GM23248 (cell line): ENCODE measurements at places on chromosomes 11 and 22. TPM values are rescaled to one million over a fixed set of nuclear protein-coding genes. Genes with fewer than 3 reads are reported as not detected.

DNA sequence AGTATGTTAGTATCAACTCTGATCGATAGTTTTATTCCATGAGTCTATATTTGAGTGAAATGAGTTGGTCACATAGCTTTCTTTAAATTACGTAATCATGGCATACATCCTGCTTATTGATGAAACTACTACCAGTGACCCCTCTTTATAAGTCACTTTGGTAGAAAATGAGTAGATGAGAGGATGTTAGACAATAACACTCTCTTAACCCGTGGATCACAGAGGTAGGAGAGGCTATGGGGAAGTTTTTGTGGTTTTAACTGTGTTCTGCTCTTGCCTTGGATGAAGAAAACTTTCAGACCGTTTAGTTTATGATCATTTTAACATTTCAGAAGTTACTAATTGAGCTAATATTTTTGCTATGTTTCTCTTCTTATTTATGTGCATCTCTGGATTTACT lies 34.0 kb downstream of the TBCEL start:
- DNase-seq = no peak

- no peak for DNase-seq
Measured at GRCh38 chr22:35116817-35117216, 50.9 kb downstream of the ISX start.

DNA sequence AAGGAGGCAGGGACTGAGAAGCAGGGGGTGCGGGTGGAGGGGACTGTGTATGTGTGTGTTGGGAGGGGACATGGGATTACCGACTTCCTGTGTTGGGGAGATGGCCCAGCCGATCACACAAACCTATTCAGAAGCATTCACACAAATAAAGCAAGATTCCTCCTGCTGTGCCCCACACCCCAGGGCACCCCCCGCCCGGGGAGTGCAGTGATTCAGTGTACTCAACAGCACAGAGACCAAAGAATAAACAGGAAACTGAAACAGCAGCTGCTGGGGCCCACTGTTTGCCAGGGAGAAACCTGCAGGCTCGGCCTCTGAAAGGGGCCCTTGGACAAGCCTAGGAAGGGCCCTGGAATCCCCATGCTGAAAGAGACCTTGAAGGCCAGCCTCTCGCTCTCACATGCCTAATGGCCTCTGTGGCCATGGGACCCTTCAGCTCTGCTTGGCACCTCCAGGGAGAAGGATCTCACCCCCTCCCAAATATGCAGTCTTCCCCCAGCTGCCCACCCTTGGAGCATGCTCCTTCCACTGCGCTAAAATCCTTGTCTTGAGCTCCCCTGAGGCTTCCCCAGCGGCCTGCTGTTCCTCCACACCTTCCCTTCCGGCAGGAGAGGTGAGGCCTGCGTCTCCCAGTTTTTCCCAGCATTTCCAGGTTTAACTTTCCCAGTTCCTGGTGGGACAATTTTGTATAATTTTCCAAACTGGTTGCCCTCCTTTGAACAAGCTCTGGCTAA lies 72.9 kb downstream of the CSNK2A3 start:
- DNase-seq = peak; percentile 10

The OR51F2 gene
- total RNA-seq = not detected in 2 replicates

- peak; percentile 64 for DNase-seq
Measured at GRCh38 chr11:3738241-3738640, 59.1 kb downstream of the NUP98 start.

The OR8D1 gene
- not detected in 2 replicates for total RNA-seq

The PATE4 gene
- total RNA-seq = not detected in 2 replicates

The SCGB2A2 gene
- total RNA-seq = not detected in 2 replicates

The SLCO2B1 gene
- not detected in 2 replicates for total RNA-seq

The PACSIN3 gene
- 13.6 and 17.5 TPM in 2 replicates for total RNA-seq

DNA sequence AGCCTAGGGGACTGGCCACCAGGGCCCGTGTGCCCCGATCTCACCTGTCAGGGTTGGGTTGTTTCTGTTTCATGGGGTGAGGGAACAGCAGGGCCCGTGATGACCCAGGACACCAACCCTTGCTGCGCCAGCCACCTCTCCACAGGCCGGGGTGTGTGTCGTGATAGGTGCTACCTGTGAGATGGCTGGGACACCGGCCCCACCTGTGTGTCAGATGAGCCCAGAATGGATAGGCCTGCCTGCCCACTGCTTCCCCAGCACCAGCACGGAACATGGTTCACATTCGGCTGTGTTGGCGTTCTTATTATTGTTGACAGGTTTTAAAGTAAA lies 7.1 kb downstream of the CLDN5 start:
- DNase-seq = no peak

The CYB5R2 gene
- 6.2 and 11.5 TPM in 2 replicates for total RNA-seq

The DRICH1 gene
- total RNA-seq = not detected in 2 replicates

GRCh38 chr22:44885806-44886360 lies 123.9 kb downstream of the PHF21B start:
- no peak for DNase-seq

GRCh38 chr11:61404641-61405040 lies 12.3 kb downstream of the TMEM216 start:
- DNase-seq = no peak

The TAF6L gene
- 11.6 and 22.5 TPM in 2 replicates for total RNA-seq

The KRTAP5-4 gene
- not detected in 2 replicates for total RNA-seq

- no peak for DNase-seq
Measured at GRCh38 chr11:124760806-124761205, 1.3 kb downstream of the ESAM start.

DNA sequence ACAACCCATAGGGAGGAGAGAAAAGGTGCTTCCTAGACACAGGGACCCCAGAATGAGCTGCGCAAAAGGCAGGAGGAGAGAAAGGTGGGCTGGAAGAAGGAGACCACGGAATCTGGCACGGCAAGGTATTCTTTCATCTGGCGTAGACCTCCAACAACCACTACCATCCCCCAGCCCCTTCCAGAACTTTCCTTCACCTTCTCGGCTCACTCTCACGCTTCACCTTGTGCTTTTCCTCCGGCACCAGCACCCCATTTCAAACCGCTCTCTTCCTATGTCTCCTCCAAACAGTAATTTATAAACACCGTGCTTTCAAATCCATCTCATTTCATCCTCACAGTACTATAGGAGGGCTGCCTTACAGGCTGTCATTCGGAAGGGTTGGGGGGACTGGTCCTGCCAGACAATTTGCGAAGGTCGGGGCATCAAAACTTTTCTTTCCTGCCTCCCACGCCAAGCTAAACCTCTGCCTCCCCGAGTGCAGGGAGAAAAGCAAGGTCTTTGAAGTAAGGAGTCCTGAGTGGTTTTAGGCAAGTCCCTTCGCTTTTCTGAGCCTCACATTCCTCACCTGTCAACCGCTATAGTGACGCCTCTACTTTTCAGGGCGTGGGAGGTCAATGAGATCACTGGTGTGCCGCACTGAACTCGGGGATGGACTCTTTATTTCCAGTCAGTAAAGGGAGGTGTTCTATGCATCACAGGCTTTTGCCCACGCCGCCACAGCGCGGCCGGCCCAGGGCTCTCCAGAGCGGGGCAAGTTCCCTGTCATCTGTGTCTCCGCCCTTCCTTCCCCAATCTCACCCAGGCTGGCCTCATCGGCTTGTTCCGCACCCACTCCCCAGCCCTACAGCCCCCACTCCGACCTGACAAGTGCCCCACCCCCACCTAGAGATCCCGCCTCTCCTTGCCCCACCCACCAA lies 800 bp downstream of the KCTD21 start:
- peak; percentile 84 for DNase-seq

The SMC1B gene
- total RNA-seq = 0.13 TPM in 1 of 2 replicates, not detected in the other

DNA sequence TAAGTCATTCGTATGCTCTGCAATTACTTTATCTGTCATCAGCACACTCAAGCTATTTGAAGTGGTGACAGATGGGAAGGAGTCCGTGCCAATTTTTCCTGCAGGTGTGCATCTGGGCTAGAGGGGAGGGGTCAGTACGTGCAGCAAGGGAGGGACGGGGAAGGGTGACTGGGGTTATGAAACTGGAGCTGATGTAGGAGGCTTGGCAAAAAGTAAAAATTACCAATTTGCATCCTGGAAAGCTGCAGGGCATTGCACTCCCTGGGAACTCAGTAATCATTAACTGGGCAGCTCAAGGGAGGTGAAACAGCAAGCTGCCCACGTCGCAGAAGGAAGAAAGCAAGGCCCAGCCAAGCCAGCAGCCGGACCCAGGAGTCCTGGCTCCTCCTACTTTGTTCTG lies 87.1 kb upstream of the TMEM45B start:
- no peak for DNase-seq

The MRGPRE gene
- not detected in 2 replicates for total RNA-seq

GRCh38 chr22:24541681-24542515 lies 13.0 kb downstream of the GUCD1 start:
- DNase-seq = no peak

DNA sequence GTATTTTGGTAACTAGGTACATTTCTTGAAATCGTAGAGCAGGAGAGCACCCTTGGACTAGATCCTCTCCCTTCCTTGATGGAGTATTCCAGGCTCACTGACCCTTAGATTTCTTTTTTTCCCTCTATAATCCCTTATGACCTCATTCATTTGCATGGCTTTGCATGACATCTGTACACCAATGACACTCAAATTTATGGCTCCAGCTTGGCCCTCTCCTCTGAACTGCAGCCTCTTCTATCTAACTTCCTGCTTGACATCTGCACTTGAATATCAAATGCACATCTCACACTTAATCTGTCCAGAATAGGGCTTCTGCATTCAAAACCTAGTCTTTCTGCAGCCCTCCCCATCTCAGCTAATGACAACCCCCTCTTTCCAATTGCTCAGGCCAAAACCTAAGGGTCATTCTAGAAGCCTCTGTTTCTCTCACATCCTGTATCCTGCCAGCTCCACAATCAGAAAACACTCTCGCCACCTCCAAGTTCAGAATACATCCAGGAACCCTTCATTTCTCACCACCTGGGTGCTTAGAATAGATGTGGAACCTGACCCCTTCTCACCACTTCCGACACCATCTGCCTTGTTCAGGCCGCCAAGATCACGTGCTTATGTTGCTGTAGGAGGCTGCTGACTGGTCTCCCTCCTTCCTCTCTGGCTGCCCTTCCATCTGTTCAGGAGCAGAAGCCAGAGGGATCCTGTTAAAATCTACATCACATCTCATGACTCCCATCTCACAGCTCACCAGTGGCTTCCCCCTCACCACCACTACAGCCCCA lies 138.9 kb upstream of the MTNR1B start:
- no peak for DNase-seq

DNA sequence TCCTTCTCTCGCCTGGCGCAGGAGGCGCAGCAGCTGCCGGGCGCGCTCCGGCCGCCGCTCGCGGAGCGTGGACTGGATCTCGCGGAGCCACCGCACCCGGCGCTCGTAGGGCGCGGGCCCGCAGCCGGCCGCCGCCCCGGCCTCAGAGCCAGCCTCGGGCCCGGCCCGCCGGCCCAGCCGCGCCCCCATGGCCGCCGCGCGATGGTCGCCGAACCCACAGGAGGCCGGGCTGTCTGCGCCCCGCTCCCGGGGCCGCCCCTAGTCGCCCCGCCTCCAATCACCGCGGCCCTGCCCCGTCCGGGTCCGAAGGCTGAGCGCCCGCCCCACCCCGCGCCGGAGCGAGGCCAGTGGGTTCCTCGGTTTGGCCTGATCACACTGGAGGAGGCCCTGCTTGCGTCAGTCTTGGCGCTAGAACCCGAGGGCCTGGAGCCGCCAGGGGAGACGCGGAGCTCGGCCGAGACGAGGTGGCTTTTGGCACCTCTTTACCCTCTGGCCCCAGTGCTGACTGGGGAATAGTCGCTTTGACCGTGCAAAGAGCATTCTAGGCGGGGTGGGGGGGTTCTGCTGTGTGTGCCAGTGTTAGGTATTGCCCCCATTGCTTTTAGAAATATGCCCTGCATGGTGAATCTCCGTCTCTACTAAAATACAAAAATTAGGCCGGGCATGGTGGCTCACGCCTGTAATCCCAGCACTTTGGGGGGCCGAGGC lies at the start of gene LRRC75B:
Gene LRRC75B (minus strand): TSS at position 223 of the 708 bp plus-strand sequence. CDS start 34 bp downstream, at position 189.
- peak; percentile 88 for DNase-seq

DNA sequence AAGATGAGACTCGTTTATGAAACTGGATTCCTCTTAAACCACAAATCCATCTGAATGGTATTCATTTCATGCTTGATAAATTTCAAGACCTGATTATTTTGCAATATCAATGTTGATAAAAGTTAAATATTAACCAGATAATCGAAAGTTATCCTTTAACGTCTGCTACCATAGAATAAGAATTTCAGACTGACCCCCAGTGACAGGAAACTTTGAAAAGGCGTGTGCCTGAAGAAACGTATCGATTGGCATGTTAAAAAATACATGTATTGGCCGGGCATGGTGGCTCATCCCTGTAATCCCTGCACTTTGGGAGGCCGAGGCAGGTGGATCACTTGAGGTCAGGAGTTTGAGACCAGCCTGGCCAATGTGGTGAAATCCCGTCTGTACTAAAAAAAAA lies 13.9 kb downstream of the SCGB1A1 start:
- DNase-seq = no peak

The CABP2 gene
- total RNA-seq = not detected in 2 replicates

DNA sequence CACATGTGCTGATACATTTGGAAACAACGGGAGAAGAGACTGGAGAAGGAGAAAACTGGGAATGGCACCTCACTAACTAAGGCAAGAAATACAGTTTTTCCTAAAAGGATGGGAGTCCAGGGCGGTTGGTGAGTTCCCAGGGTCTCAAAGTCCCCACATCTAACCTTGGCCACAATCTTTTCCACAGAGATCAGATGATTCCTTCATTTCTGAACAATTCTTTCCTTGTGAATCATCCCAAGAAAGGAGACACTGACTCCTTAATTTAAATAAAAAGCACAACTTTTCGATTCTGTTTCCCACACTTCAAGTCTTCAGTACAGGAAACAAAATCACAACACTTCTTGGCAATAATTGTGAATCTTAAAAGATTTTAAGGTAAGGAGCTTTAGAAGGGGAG lies 384.7 kb downstream of the DCDC1 start:
- DNase-seq = peak; percentile 52

- DNase-seq = no peak
Measured at GRCh38 chr22:31136711-31137110, 3.6 kb downstream of the PLA2G3 start.

- no peak for DNase-seq
Measured at GRCh38 chr22:19716041-19716828, 1.9 kb downstream of the SEPTIN5 start.

The CDHR5 gene
- not detected in 2 replicates for total RNA-seq

GRCh38 chr11:17598700-17599459 lies 51.8 kb downstream of the OTOG start:
- DNase-seq = peak; percentile 75

DNA sequence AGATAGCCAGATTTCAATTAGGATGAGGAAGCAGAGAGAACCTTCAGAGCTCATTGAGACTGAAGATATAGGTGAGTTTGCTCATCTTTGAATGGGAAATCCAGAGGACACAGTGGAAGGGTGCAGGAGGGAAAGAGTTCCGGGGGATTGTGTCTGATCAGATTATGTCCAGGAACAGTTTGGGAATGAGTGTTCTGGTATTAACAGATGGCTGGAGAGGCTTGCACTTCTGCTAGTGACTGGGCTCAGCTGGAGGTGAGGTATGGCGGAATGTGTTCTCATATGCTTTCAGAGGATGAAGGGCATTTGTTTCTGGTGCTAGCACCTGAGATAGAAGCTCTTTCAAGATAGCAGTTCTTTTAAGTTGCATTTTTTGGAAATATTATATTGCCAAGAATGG lies 27.6 kb downstream of the ALKBH3 start:
- no peak for DNase-seq

DNA sequence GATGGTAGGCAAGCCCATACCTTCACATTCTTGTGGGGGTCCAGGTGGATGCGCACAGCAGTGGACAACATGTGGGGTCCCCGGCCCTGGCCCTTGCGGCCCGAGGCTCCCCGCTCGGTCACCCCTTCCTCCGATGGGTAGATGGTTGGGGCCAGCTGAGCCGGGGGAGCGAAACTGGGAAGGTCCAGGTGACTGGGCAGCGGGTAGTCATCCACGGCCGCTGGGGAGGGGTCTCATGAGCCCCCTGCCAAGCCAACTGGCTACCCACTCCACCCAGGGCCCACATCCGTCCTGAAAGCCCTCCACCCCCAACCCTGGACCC lies 10.7 kb downstream of the ATG2A start:
- no peak for DNase-seq
